ENCODE measurements at places on chromosomes 1 and 21.

DNA sequence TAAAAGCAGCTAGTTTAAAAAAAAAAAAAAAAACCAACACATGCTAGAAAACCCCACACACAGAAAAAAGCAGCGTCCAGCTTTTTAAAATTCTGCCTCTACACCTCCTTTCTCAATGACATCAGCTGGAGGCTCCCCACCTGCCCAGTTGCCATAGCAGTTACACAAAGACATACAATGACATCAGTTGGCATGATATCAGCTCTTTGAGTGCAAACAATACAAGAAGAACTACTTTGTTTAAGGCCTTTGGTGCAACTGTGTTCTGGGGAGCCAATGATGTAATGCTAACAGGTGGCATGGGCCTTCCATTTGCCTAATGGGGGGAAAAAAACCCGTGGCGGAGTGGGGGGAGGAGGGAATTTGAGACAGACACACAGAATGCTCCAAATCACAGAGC is 32.9 kb downstream of the DUSP10 start:
- no peak for DNase-seq

- DNase-seq, result no peak
Measured at GRCh38 chr21:10464975-10465374, 56.4 kb upstream of the TPTE start.

DNA sequence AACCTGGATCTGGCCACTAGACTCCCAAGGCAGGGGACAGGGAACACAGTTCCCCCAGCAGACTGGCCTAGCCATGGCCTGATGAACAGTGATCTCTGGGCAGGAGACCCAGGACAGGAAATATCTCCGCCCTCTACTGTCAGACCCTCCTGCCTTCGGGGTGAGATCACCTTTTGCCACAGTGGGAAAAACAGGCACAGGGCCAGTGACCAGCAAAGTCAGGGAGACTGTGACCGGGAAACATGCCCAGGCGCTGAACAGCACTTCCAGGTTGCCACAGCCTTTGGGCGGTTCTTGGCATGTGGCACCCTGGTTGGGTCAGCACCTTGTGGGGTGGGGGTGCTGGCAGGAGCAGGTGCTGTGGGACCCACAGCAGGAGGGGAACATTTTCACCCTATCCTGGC is 8.9 kb upstream of the ZNF669 start:
- no peak for DNase-seq

GRCh38 chr1:52659356-52659755 is 26.4 kb downstream of the SHISAL2A start:
- DNase-seq, result no peak

- DNase-seq, result no peak
Measured at GRCh38 chr1:230232371-230232771, 165.3 kb downstream of the GALNT2 start.

GRCh38 chr1:8989821-8990220 is 36.4 kb downstream of the SLC2A7 start:
- DNase-seq, result no peak

GRCh38 chr21:14215971-14216641 is at the start of gene RBM11:
TSS of gene RBM11 (plus strand) at chr21:14216157. CDS start at chr21:14216187, 30 bp downstream.
- no peak for DNase-seq

DNA sequence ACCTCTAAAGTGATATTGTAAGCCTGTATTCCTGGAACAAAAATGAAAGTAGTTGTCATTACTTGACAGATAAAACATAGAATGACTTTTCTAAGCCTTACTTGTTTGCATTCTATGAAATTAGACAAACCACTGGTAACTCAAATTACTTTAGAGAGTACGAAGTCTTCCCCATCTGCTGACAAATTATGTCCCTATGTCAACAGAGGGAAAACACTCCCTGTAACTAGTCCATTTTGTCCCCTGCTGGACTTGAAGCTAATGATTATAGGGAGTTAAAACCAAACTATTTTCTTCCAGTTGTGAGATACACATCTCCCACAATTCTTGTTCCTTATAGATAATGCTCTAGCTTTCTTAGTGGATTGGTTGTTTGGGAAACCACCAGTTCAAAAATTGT is 39.6 kb downstream of the GREM2 start:
- DNase-seq, result no peak

- DNase-seq, result no peak
Measured at GRCh38 chr1:218361298-218362065, 16.3 kb downstream of the TGFB2 start.

- no peak for DNase-seq
Measured at GRCh38 chr1:218501161-218501560, 156.0 kb downstream of the TGFB2 start.

GRCh38 chr1:226551299-226551698 is 2.7 kb downstream of the STUM start:
- no peak for DNase-seq

DNA sequence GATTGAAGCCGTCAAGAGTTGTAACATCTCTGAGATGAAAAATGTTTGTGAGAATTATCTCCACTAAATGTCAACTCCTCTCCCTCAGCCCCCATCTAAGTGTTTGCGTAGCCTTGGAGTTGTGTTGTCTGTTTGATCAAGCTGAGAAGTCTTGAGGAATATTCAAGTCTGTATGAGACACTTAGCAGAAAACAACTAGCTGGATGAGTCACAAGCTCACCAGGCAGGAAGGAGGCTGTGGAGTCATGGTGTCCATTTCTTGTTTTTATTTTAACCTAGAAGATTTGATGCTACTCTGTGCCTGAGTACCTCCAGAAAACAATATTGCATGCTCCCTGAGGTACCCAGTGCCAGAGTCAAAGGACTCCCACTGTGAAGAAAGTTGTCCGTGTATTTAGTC is 211.6 kb upstream of the PLXNA2 start:
- no peak for DNase-seq

GRCh38 chr21:32476661-32477423 is 64.3 kb downstream of the EVA1C start:
- DNase-seq, result no peak

DNA sequence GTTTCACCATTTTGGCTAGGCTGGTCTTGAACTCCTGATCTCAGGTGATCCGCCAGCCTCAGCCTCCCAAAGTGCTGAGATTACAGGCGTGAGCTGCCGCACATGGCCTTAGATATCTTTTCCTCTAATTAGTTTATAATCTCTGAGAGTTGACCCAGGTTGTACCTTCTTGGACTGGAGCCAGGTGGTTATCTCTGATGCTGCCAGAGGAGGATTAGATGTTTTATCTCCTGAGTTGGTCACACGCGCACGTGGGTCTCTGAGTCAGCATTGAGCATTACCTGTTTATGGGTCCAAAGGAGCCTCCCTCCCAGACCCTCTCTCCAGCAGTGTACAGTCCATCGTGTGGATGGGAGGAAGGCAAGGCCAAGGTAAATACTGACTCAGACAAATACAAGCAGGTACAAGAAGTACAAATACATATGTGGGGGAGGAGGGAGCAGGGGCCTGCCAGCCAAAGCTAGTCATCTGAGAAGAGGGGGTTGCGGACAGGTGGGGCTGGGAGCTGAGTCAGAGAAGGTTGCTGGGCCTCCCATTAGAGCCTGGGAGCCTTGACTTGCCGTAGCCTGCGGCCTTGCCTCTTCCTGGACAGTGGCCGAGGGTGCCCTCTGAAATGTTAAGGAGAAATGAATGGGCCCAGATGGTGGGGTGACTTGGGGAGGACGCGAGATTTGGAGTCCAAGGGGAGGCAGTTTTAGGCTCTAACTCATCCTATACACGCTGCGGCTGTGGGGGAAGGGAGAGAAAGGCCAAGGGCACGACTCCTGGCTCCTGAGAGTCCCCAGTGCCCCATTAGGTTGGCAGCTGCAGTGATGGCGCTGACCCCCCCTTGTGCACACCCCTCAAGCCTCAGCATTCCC is 13.1 kb downstream of the IL6R start:
- no peak for DNase-seq

DNA sequence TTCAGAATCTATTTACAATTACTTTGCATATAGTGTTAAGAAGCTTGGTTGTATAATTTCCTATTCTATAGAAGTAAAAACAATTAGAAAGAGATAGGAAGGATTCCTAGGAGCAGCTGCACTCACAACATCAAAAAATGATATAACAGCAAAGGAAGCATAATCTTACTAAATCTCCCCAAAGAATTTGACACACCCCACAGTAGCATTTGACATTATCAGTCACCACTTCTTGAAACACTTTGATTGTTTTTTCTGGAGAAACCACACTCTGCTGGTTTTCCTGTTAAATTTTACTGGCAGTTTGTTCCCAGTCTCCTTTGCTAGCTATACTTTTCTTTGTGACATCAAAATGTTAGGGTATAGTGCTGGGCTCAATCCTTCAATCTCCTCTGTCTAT is 100.8 kb upstream of the KIAA1614 start:
- no peak for DNase-seq

DNA sequence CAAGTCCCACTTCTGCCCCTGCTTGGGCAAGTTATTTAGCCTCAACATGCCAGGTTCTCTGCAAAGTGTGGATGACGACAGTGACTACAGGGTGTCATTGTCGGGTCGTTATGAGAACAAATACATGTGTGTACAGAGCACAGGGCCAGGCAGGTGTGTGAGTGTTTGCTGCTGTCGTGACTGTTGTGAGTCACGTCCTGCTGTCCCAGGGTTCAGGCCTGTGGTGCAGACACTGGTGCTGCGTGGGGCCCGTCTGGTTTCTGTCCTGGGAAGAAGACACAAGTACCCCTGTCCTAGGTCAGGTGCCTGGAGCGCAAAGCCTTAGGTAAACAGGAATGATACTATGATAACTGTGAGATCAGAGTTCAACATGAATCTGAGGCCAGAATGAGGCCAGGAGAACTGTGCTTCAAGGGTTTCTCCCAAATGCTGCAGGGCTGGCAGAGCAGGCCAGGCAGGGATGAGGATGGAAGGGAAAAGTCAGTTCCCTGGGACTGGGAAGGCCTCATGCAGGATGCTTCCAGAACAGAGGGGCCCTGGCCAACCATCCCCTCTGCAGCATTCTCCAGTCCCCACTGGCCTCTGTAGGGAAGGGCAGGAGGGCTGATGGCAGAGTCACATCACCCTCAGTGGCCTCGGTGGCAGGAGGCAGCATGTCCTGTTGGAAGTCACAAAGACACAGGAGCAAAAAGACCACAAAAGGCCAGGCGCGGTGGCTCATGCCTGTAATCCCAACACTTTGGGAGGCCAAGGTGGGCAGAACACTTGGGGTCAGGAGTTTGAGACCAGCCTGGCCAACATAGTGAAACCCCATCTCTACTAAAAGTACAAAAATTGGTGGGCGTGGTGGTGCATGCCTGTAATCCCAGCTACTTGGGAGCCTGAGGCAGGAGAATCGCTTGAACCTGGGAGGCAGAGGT is 15.7 kb downstream of the GPR157 start:
- DNase-seq, result no peak

GRCh38 chr1:226915672-226915995 is 24.5 kb upstream of the COQ8A start:
- DNase-seq, result no peak

DNA sequence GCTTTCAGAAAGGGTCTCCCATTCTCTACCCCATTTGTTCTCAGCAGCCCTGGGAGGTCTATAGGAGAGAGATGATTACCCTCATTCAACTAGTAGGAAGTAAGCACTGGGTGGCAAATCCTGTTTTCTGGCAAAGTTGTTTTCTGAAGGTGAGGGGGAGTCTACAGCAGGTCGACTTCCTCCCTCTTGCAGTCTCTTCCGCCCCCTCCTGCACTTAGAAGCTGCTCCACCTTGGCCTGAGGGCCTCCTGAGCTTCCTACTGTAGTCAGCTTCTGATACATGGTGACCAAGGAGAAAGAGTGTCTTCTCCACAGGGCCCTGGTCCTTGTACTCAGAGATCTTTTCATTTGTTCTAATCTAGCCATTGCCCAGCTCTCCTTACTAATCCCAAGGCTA is 93.1 kb downstream of the RGL1 start:
- no peak for DNase-seq

DNA sequence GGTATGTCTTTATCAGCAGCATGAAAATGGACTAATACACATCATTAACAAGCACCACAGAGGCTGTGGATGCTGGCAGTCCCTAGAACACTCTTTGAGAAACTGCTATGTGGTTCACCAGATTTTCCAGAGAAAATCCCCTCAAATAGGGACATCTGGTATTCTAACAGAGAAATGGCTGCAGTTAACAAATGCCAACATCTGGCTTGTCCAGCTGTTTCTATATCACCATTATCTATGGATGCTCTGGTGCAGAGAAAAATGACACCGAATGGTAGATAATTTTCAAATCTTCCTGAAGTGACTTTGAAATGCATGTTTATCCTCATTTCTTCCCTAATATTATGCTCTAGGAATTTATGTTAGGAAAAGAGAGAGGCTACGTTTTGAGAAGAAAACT is 403.5 kb upstream of the PROX1 start:
- no peak for DNase-seq

DNA sequence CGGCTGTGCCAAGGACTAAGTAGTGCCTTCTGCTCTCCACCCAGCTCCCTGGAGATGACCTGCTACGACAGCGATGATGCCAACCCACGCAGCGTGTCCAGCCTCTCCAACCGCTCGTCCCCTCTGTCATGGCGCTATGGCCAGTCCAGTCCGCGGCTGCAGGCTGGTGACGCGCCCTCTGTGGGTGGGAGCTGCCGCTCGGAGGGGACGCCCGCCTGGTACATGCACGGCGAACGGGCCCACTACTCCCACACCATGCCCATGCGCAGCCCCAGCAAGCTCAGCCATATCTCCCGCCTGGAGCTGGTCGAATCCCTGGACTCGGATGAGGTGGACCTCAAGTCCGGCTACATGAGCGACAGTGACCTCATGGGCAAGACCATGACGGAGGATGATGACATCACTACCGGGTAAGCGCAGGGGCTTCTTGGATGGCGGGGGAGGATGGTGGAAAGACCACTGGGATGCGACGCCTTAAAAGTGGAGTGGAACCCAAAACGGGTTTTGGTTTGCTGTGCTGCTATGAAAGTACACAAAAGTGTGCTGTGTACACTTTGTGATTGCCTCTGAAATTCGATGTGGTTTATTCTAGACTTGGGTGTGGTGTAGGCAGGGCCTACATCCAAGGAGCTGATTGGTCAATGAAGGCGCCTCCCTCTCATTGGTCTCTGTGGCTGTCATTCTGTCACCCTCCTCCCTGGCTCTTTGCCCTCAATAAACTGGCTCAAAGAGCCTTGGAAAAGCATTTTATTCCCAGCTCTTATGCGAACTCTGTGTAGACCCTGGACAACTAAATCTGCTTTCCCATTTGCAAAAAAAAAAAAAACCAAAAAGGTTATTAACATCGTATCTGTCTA is 110.4 kb upstream of the IPO9 start:
- DNase-seq, result no peak

- no peak for DNase-seq
Measured at GRCh38 chr1:118338936-118339335, 153.9 kb upstream of the SPAG17 start.

DNA sequence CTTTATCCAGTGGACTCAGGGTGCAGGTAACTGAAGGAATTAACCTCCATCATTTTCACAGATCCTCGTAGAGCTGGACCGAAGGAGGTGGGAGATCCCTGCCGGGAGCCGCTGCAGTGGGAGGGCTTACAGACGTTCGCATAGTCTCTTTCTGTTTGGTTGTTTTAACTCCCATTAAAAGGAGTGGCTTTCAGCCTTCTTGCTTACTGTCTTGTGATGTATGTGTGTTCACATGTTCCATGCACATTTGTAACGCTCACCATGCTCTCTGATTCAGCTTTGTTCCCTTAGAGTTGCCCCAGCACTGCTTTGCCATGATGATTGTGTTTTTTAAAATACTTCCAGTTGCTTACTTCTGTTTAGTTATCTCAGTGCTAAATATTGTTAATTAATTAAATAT is 85.8 kb downstream of the ADARB1 start:
- DNase-seq, result no peak

GRCh38 chr1:46317323-46317722 is 13.8 kb downstream of the UQCRH start:
- no peak for DNase-seq

All from cortex of kidney (tissue), 1 donor.